ENCODE measurements at places on chromosomes 2 and 18.

DNA sequence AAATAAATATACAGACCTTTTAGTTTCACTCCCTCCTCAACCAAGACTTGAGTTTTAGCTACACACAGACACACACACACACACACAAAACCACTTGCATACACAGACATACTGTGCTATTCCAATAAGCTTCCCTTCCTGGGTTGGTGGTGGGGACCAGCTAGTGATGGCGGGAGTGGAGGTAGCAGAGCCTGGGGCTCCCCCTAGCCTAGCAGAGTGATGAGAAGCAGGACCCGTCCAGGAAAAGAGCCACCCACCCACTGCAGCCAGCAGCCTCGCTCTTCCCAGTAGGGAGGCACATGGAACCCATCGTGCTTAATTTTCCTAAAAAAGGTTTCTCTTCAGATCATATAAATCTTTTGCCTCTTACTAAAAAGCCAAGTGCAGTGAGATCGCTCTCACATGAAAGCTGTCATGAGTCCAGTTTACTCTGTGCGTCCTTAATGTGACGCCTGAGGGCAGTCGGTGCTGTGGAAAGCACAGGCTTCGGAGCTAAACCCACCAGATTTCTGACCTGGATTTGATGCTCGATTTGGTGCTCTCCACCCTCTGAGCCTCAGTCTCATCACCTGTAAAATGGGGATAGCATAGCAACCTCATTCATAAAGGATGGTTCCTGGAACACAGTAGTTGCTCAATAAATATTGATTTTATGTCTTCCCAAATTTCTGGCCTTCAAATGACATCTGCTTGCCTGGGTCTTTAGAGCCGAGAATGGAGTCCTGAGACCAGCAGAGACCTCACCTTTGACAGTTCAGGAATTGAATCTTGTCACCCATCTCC lies 60.1 kb upstream of the YWHAQ start:
- DNase-seq, result no peak

DNA sequence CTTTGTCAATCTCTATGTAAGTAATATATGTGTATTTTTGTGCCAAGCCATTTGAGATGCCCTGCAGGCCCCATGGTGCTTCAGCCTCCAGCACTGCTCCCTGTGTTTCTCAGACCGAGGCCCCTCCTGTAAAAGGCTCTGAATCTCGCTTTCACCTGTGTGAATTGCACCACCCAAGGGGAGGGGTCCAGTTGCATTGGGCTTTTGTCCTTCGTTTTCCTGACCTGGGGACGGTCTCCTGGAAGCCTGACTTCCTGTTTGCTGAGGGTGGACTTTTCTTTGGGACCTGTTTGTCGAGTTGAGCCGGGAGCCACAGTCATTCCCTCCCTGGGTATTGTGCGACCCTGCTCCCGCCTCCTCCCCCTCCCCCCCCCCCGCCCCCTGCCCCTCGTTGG lies 48.9 kb downstream of the AGAP1 start:
- peak; percentile 38 for DNase-seq

DNA sequence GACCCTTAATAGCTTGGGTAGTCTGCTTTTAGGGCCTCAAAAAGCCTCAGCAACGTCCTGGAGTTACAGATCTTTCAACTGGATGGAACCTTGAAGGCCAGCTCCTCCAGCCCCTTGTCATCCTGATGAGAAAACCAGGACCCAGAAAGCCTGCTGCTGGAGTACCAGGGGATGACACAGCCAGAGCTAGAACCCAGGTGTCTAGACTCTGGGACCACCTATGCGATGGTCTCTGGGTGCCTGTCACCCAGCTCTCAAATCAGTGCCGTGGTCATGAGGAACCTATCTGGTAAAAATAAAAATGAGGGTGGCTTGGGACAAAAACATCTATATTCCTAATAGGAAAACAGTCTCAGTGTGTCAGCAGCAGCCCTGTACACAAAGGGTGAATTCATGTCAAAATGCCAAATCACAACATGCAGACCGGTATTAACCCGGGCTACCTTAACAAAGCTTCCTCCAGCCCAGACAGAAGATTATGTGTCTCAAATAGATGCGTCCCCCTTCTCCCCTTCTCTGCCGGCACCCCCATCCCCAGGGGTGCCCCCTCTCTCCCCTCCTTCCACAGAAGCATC lies 28.5 kb downstream of the SMAD7 start:
- DNase-seq, result peak; percentile 54

- no peak for DNase-seq
These were observed 192.2 kb downstream of the ZNF385B start for GRCh38 chr2:179669196-179669595.

GRCh38 chr2:145021962-145022665 lies 502.2 kb upstream of the ZEB2 start:
- DNase-seq, result no peak

DNA sequence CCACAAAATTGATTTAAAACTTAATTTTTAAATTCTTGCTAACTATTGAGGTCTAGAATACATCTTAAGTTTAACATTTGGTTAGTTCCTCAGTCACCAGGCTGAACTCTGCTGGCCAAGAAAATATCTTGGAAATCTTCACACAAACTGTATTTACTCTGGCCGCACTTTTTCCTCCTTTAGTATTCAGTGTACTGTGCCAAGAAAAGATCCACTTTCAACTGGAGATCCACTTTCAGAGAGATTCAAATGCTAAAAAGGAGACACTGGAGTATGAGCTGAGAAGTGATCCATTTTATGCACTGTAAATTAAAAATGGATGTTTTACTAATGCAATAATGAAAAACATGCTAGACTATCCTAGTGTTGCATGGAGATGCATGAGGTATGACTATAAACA lies 98.1 kb downstream of the ANTXR1 start:
- DNase-seq, result no peak

- DNase-seq, result no peak
These were observed 27.8 kb downstream of the MEX3C start for GRCh38 chr18:51169731-51170130.

DNA sequence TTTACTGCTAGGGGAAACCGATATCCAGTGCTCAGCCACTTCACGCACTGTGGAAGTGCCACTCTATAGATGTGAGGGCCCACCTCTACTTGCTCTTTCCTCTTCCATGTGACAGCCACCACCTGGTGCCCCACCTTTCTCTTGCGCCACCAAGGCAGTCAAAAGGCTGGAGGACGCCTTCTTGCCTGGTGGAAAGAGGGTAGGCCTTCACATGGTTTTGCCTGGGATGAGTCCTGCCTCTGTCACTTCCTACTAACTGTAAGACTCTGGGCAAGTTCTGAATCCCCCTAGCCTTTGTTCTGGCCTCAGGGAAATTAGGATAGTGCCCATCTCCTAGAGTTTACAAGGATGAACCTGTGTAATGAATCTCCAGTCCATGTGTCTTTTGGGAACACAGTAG lies 66.1 kb upstream of the ODC1 start:
- DNase-seq, result peak; percentile 36

- no peak for DNase-seq
These were observed 116.3 kb upstream of the SCN7A start for GRCh38 chr2:166610180-166610912.

GRCh38 chr2:190407246-190407661 lies 901 bp upstream of the MFSD6 start:
- no peak for DNase-seq

- no peak for DNase-seq
These were observed 257.7 kb downstream of the CDCA7 start for GRCh38 chr2:173612354-173612753.

GRCh38 chr2:209534228-209534627 lies 110.4 kb downstream of the MAP2 start:
- DNase-seq, result no peak

GRCh38 chr2:209380293-209380692 lies 43.6 kb upstream of the MAP2 start:
- DNase-seq, result no peak

GRCh38 chr2:158497486-158497885 lies 40.7 kb downstream of the PKP4 start:
- DNase-seq, result no peak

- DNase-seq, result no peak
These were observed 110.5 kb upstream of the ZSWIM2 start for GRCh38 chr2:186959486-186959885.

DNA sequence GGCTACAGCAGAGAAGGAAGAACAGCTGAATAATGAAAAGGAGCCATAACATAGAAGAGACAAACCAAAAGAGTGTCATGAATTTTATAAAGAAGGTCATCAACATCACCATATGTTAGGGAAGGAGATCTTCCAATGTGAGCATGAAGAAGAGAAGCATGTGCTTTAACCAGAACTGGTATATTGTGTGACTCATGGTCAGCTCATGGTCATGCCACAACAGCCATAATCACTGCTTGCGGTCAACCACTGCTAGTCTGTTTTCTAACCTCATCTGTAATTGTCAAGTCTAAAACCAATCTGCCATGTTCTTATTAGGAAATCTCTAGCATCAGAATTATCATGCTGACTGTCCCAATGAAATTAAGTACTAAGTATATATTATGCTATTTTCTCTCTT lies 204.1 kb upstream of the VRK2 start:
- DNase-seq, result no peak

- DNase-seq, result peak; percentile 54
These were observed 210.1 kb downstream of the NDUFA10 start for GRCh38 chr2:239814861-239815601.

DNA sequence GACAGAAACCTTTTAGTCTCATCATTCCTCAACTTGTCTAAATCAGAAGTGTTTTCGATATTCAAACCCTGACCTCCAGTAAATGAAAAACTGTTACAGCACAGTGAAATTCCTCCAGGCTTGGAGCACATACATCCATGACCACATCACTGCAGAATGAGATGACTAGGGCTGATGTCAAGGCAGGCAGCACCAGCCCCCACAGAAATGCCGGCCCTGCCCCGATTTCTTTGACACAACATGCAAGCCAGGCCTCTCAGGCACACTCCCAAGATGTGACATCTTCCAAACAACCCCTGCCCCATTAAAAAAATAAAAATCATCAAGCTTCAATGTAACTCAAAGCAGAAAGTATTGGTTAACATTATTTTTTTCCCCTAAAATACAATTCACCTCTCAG lies 103.3 kb downstream of the CTAGE1 start:
- no peak for DNase-seq

DNA sequence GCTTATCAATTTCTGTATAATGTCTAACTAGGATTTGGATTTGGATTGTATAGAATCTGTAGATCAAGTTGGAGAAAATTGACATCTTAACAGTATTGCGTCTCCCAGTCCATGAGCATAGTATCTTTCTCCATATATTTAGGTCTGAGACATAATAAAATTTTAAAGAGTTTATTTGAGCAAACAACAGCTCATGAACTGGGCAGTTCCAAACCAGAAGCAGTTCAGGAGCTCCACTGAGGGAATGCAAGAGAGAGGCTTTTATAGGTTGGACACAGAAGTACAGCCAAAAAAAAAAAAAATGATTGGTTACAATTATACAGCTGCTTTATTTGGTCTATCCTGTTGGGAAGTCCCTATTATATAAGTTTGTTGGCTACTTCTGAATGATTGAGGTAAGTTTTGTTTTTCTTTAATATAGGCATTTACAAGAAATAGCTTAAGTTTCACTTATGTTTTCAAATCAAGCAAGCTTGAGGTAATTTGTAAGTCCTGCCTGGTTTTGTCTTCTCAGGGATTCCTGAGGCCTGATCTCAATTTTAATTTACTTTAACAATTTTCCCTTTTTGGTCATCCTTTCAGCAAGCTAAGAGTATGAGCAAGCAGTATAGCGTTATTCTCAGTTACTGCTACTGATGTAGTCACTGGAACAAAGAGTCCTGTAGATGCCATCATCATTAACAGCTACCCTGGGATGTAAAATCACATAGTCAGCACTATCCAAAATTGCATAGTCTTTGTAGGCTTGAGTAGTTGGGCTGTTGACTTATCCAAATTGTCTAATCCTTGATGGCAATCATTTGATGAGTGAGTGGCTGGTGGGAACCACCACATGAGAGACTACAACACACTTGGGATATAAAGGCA lies 27.5 kb upstream of the RUFY4 start:
- DNase-seq, result no peak

DNA sequence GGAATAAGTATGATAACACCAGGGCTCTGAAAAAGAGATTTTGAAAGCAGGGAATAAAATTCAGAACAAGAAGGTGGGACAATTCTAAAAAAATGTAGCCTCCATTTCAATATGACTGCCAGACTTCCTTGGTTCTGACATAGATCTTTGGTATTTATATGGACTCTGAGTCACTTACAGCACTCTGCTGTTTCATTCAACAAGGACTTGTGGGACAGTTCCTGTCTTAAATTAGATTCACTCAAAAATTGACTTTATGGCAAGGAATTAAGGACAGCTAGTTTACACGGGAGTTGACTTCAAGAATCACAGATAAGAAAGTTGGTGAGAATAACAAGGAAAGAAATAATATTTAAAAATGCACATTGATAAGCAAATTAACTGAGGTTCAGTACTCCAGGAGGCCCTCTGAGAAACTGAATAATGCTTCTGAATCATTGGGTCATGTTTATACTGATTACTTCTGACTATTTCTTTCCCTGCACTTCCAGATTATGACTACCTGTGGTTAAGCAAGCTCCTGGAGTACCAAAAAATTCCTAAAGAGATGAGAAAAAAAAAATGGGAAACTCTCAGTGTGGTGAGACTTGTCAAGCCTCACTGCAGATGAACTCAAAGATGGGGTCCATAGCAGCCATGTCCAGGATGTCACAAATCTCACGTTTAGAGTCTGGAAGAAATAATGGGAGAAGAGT lies 828.3 kb upstream of the PIK3C3 start:
- no peak for DNase-seq

GRCh38 chr2:19652811-19653210 lies 249.0 kb downstream of the TTC32 start:
- DNase-seq, result no peak

GRCh38 chr2:222912117-222912516 lies 51.3 kb downstream of the ACSL3 start:
- no peak for DNase-seq

GRCh38 chr2:26144953-26145680 lies 27.8 kb upstream of the GAREM2 start:
- peak; percentile 85 for DNase-seq

DNA sequence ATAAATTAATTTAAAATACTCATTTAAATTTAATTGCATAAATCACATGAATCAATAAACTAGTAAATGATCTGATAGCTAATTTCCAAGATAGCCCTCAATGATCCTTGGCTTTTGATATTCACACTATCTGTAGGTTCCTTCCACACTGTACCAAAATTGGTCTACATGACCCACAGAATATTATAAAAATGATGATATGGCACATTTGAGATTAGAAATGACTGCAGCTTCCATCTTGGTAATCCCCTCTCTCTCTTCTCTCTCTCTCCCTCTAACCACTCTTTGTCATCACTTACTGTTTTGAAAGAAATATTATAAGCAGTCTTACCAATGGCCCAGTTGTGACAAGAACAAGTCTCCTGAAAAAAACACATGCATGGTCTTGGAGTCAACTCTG lies 394.8 kb downstream of the LRRTM4 start:
- no peak for DNase-seq

GRCh38 chr2:100891906-100892642 lies 72.1 kb downstream of the NPAS2 start:
- no peak for DNase-seq

GRCh38 chr2:235701206-235701981 lies 207.6 kb downstream of the AGAP1 start:
- DNase-seq, result no peak

- DNase-seq, result no peak
These were observed 57.4 kb downstream of the CCBE1 start for GRCh38 chr18:59639821-59640220.

- DNase-seq, result no peak
These were observed 48.8 kb upstream of the DNAJC10 start for GRCh38 chr2:182667315-182667695.
